Urinary bladder (tissue), 4 donors: ENCODE measurements at places on chromosomes 4 and X. TPM values are rescaled to one million over a fixed set of nuclear protein-coding genes. Genes with fewer than 3 reads are reported as not detected.

DNA sequence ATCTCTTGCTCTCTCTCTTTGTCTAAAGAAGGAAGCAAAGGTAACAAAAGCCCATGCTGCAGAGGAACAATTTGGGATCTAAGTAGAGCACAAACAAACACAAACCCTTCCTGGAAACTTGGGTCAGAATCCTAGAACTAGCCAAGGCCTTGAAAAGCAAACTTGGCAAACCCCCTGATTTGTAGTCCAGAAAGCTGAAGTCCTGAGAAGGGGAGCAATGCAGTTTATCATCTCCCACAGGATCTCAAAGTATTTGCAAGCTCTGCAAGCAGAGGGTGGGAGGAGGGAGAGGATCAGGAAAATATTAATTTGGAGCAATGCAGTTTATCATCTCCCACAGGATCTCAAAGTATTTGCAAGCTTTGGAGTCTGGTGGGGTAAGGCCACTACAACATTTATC is 379.5 kb upstream of the FGF13 start:
- no peak for DNase-seq

DNA sequence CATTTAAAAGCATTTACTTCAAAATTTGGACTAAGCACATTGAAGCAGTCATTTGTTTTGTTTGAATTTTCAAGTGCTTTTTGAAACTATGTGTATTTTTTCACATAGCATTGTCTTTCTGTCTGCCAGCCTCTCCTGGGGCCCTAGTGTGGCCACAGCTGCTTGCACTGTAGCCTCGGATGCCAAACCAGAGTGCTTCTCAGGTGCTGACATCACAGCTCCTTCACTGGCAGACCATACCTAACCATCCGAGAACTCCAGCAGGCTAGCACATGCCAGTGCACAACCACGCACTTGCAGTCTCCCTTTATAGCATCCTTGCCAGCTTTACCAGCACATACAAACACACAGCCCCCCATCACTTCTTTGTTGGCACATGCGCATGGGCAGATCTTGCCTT is 1019.7 kb downstream of the STPG2 start:
- no peak for DNase-seq

IL1RAPL2 gene
- polyA plus RNA-seq = 0.24 TPM

TMSB15C gene
- polyA plus RNA-seq = 1.4 TPM

GRCh38 chr4:185764876-185765275 is 47.1 kb downstream of the SORBS2 start:
- no peak for DNase-seq

- no peak for DNase-seq
Measured at GRCh38 chrX:40173143-40174000, 75.6 kb upstream of the BCOR start.
